CD4-positive, alpha-beta T cell treated with Interleukin-1 beta for 1 hour (primary cell): ENCODE measurements at places on chromosomes 7 and 10.

DNA sequence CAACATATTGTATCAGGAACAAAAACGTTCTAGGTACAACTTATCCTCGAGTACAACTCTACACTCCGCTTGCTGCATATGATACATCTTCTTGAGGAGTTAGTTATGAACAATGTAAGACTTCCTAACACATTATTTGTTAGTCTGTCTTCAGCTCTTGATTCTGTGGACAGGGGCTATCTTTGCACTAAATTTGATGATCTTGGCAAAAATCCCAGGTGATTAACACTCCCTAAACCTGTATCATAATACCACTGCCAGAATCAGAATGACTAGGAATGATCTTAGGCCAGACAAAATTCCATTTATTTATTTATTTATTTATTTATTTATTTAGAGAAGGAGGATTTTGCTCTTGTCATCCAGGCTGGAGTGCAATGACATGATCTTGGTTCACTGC is 108.7 kb upstream of the AUTS2 start:
- DNase-seq: no peak

GRCh38 chr10:48525113-48525512 is 79.8 kb downstream of the ARHGAP22 start:
- DNase-seq: no peak

DNA sequence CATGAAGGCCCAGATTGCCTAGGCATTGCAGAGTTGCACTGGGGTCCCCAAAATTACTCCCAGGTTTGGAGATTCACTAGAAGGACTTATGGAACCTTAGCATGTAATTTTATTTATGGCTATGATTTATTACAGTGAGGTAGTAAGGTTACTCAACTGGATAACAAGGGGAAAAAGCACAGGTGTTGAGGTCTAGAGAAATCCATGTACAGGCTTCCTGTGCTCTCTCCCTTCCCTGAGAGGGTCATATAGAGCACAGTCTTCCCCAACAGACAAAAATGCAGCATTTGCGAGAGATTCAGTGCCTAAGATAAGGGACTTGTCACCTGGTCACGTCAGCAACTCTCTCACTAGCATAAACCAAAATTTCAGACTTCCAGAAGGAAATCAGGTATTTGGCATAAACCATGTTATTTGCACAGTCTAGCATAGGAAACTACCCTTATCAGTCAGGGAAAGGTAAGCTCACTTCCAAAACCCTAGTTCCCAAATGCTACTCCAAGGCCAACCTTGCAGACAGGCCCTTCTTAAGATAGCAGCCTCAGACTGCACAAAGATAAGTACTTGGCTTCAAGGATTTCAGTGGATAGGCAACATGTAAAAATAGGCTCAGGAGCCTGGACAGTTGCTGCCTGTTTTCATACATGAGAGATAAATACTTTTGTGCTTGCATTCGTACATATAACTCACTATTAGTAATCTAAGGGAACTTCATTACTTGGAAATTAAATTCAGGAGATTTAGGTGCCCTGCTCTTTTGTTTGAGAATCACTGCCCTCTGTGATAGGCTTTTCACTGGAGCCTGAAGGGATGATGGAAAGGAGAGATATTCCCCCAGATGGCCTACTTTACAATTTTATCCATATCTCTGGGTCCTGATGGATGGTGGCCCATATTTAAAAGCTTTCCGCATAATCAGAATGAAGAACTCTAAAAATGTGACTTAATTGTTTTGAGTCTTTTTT is 378.4 kb upstream of the LRGUK start:
- DNase-seq: no peak

GRCh38 chr7:33089142-33089541 is 20.1 kb downstream of the RP9 start:
- no peak for DNase-seq

GRCh38 chr7:42192851-42193461 is 44.1 kb downstream of the GLI3 start:
- DNase-seq: no peak

- DNase-seq: no peak
Observed at GRCh38 chr10:78476844-78477243, 443.2 kb downstream of the RPS24 start.

DNA sequence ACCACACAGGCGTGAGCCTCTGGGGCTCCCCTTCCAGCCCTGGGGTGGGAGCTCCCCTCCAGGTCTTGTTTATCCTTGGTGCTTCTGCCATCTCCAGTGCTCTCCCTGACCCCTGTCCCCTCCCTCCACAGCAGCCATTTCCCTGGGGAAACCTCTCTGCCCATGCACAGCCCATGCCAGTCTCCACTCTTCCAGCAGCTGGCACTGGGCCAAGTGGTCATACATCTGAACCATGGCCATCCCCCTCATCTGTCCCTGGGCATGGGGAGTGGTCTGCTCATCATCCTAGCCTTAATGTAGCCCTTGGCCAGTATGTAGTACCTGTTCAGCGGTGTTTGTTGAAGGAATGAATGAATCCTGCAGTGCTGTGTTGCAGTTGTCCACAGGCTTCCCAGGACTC is 172.4 kb upstream of the ZNF32 start:
- no peak for DNase-seq
